ENCODE measurements at places on chromosomes 1 and 21.

GRCh38 chr1:222955964-222956363 lies 141.1 kb downstream of the DISP1 start:
- DNase-seq, result no peak

GRCh38 chr21:16741141-16741665 lies 771.6 kb upstream of the CXADR start:
- no peak for DNase-seq

DNA sequence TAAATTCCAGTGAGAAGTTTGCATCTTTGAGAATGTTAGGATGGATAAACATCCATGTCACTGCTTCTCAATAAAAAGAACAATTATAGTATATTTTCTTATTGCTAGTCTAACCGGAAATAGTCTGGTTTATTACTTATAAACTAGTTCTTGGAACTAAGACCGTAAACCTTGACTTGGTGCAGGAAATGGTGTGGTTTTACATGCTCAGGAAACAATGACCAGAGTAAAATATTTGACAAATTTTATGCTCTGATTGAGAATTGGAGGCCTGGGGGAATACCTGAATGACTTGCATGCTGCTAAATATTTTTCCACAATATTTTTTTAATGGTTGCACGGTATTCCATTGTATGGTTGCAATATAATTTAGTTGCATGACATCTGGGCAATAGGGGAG lies 76.3 kb downstream of the XCL2 start:
- DNase-seq, result no peak

GRCh38 chr1:74245168-74245772 lies 10.1 kb downstream of the TNNI3K start:
- DNase-seq, result no peak

DNA sequence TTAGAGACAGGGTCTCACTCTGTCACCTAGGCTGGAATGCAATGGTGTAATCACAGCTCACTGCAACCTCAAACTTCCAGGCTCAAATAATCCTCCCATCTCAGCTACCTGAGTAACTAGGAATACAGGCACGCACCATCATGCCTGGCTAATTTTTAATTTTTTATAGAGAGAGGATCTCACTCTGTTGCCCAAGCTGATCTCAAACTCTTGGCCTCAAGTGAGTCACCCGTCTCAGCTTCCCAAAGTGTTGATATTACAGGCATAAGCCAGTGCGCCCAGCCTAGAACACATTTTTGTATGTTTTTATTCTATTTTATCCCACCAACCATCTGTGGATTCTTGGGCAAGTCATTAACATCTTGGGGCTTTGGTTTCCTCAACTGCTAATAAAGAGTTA lies 100.5 kb downstream of the AK5 start:
- no peak for DNase-seq

GRCh38 chr21:36889401-36889800 lies 77.1 kb downstream of the HLCS start:
- DNase-seq, result no peak

GRCh38 chr1:213330281-213330680 lies 279.2 kb downstream of the RPS6KC1 start:
- no peak for DNase-seq

- no peak for DNase-seq
Measured at GRCh38 chr1:244074559-244075171, 23.6 kb downstream of the ZBTB18 start.

- DNase-seq, result no peak
Measured at GRCh38 chr21:46307625-46308024, 16.0 kb downstream of the C21orf58 start.

DNA sequence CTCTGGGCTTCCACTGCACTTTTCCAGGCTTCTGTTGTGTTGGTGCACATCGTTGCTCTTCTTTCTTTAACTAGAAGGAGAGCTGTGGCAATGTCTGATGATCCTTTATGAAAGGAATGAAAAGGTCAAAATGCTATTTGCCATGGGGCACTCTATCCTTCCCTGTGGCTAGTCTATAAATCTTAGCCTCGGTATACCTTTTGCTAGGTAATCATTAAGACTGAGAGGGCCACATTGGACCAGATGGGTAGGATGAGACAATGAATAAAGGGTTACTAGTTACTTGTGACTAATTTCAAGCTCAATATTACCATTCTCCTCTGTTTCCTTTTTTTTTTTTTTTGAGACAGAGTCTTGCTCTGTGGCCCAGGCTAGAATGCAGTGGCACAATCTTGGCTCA lies 89.4 kb upstream of the C1orf87 start:
- DNase-seq, result no peak

DNA sequence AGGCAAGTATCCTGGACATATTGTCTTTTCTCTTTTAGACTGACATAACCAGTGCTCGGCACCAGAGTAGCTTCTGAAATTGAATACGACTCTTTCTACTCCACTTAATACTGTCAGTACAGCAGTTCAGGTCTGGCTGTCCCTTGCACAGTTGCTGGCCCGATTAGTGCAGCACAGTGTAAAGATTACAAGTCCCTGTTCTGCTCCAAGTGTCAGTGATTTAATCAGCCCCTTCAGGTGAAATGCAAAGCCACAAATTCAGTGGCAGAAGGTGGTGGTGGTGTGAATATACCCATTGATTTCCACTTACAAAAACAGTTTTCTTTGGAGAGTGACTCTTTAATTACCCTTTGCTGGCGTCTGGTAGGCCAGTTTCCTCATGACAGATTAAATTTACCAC lies 545.4 kb downstream of the ADGRL2 start:
- no peak for DNase-seq

DNA sequence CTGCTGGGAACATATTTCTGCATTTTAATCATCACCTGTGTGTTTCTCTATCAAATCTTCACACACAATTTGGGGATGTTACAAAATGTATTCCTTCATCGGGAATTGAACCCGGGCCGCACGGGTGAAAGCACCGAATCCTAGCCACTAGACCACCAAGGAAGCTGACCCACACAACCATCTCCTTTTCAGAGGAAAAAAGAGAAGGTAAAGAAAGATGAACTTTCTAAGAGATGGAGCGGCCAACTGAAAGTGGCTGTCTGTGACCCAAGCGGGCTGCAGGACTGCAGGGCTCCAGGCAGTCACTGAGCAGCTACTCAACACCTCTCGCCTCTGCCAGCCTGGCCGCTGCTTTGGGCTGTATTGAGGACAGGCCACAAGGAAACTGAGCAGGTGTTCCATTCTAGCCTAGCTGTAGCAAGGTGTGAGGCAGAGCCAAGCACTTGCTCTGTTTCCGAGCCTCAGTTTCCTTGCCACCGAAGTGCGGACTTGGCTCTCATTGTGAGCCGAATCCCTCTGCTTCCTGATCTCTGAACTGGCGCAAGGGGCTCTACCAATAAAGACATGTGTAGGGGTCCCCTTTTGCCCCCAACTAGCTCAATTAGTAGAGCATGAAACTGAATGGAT lies 156.9 kb upstream of the NBPF11 start:
- DNase-seq, result no peak

- peak; percentile 22 for DNase-seq
Measured at GRCh38 chr21:14251336-14251735, 35.4 kb downstream of the RBM11 start.

GRCh38 chr1:185789501-185790193 lies 55.5 kb downstream of the HMCN1 start:
- DNase-seq, result no peak

GRCh38 chr1:91555821-91556531 lies 55.3 kb downstream of the CDC7 start:
- DNase-seq, result no peak

- no peak for DNase-seq
Measured at GRCh38 chr1:1924386-1924785, 5.3 kb upstream of the TMEM52 start.

- no peak for DNase-seq
Measured at GRCh38 chr1:208203848-208204609, 40.2 kb downstream of the PLXNA2 start.

GRCh38 chr1:65222340-65222940 lies 74.4 kb downstream of the AK4 start:
- DNase-seq, result no peak

DNA sequence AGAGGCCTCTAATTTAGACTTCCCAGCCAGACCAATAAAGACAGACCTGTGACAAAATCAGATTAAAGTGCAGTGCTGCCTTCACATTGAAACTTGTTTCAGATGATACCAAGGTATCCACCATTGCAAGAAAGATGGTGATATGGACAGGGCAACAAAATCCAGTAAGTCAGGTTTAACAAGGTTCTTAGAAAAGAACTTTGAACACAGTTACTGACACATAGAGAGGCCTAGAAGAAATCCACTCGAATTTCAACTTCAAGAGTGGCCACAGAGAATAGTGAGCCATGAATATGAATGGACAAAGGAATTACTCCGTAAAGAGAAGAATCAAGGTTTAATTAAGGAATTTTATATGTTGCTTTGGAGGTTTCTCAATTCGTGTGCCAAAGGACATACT lies 230.4 kb downstream of the KCNT2 start:
- DNase-seq, result no peak

GRCh38 chr1:14362331-14362730 lies 236.2 kb upstream of the KAZN start:
- DNase-seq, result no peak

DNA sequence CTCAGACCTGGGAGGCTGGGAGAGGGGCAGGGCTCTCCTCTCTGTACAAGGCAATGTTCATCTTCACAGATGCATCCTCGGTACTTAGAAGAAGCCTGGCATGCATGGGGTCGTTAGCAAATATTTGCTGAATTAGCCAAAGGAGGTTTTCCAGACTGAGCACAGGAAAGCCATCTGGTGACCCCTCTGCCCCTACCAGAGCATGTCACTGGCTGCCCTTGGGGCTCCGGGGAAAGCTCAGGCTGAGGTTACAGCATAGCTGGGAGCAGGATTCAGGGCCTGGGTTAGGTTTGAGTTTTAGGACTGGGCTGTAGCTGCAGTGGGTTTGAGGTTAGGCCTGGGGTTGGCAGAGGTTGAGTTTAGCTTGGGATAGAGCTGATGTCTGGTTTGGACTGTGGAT lies 43.4 kb upstream of the ZBTB40 start:
- no peak for DNase-seq

- DNase-seq, result no peak
Measured at GRCh38 chr1:95375174-95375573, 141.2 kb downstream of the RWDD3 start.

- DNase-seq, result no peak
Measured at GRCh38 chr1:160432371-160432786, 32.0 kb downstream of the VANGL2 start.

DNA sequence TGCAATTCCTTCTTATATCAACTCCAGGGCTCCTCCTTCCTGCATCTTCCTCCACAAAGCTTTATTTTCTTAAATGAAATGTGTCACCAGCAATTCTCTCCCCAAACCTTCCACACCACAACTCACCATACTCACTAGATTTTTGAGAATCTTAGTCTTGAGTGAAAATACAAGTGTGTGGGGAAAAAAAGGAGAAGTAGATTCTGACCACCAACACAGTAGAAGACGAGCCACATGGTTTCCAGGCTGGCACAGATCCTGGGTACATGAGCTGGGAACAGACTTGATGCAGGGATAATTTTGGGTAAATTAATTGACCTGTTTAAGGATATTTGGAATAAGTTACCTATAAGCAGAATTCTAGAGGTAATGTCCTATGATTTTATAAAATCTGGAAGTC lies 72.8 kb upstream of the KCNJ15 start:
- DNase-seq, result no peak

GRCh38 chr1:200150721-200151120 lies 123.2 kb downstream of the NR5A2 start:
- no peak for DNase-seq

DNA sequence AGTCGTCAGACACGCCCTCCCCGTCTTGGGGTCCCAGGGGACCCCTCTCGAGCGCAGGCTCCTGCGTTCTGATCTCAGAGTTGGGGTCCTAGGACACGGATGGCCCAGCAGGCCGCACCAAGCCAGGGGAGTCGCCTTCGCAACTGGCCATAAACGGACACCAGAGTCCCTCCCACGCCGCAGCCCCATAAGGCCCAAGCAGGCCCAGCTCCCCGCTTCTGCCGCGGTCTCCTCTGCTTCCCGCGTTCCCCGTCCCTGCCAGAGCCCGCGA lies 633 bp downstream of the DMRTA2 start:
- no peak for DNase-seq

- DNase-seq, result no peak
Measured at GRCh38 chr1:47849005-47849521, 148.1 kb downstream of the TRABD2B start.

DNA sequence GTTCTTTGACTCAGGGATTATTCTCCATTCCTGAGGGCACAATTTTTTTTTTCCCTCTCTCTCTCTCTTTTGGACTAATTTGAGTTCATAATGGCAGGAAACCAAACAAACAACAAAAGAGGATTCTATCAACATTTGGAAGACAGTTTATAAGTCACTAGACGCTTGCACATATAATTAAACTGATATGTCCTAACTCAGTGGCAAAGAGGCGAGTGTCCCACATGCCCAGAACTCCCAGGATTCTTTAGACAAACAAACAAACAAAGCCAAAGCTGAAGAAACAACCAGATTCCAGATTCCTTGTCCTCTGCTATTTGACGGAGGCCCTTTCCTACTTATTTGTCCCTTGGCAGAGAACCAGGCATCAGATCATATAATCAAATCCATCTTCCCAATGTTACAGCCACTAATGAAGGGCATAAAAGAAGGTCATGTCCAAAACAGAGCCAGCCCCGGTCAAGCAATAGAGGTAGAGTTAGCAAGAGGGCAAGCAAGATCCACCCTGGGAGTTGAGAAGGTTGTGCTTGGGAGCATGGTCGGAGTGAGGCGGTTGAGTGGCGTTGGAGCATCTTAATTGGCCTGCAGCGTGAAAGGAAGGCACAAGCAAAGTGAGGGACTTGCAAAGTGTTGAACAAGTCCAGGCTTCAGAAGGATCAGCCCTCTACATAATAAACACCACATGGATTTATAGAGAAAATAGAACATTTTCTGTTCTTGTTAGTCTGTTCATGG lies 30.3 kb downstream of the ZNF362 start:
- DNase-seq, result no peak

- no peak for DNase-seq
Measured at GRCh38 chr1:213284626-213285025, 233.6 kb downstream of the RPS6KC1 start.
